ENCODE measurements at places on chromosomes 7 and 10.

GRCh38 chr10:107067843-107068242, 96.7 kb downstream of the SORCS1 start:
- no peak for DNase-seq

DNA sequence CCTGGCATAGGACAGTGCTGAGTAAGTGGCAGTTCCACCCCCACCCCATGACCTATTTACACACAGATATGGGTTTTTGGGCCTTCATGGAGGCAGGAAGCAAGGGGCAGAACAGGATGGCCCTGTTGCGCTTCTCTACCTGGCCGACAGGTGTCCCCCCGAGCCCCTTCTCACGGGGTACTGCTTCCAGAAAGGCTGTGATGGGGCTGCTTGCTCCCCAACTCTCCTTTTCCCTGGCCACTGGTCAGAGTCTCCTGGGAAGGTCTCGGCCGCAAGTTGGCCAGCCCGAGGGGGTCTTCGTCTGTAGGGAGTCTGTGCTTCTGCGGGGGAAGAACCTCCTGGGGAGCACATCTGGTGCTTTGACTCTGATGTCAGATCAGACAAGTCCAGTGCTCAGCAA, 139.8 kb upstream of the TNS3 start:
- no peak for DNase-seq

DNA sequence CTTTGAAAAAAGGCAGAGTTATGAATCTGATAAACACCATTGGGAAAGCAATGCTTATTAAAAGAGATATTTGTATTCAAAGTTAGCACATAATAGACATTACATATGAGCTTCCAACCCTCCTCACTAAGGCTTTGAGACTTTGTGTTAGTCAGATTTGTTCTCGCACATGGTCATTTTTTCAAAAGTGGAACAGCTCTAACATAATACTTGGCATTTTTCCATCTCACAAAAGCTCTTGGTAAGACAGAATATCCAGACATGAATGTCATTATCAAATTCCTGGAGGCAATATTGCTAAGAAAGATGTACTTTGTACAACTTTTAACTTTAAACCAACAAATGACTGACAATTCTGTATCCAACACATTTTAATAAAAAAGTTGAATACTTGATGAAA, 292.4 kb upstream of the SMIM30 start:
- no peak for DNase-seq

GRCh38 chr10:80501381-80501912, 36.3 kb upstream of the SH2D4B start:
- no peak for DNase-seq

- no peak for DNase-seq
Measured at GRCh38 chr7:376306-377079, 86.5 kb downstream of the FOXL3 start.

- DNase-seq: peak; percentile 18
Measured at GRCh38 chr7:70595755-70596597, 536.0 kb upstream of the GALNT17 start.

DNA sequence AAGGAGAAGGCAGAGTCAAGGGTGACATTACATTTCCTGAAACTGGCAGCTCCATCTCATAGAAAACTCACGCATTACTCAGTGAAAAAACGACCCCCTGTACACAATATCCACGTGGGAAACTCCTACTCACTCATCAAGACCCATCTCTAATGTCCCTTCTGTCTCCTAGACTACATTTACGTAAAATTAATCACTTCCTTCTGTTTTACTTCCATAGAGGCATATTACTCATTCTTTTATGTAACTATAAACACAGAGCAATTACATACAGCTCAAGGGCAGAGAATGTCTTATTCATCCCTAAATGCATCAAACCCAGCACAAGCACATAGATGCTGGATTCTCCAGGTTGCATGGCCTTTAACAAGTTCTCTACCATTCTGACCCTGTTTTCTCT, 281.8 kb downstream of the KCNMA1 start:
- no peak for DNase-seq

DNA sequence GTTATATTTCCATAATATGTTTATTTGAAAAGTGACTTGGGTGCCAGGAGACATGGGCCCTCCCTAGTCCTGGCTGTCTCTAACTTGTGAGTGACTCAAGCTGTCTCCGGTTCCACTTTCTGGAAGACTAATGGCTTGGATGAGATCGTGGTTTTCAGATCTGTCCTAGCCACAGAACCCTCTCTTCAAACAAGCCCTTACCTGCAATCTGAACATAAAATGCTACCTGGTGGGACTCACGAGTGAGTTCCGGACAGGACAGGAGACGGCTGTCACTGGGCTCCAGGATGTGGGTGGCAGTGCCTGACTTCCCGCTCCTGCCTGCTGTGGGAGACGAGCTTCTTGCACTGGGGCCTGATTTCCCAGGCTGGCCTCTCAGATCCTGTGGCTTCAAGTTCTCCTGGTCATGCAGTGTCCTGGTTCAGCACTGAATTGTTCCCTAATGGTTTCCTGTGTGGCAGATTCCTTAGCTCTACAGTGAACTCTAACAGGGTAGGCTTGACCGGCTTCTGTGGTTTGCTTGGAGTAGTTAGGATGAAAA, 26.0 kb upstream of the PFKFB3 start:
- DNase-seq: no peak

DNA sequence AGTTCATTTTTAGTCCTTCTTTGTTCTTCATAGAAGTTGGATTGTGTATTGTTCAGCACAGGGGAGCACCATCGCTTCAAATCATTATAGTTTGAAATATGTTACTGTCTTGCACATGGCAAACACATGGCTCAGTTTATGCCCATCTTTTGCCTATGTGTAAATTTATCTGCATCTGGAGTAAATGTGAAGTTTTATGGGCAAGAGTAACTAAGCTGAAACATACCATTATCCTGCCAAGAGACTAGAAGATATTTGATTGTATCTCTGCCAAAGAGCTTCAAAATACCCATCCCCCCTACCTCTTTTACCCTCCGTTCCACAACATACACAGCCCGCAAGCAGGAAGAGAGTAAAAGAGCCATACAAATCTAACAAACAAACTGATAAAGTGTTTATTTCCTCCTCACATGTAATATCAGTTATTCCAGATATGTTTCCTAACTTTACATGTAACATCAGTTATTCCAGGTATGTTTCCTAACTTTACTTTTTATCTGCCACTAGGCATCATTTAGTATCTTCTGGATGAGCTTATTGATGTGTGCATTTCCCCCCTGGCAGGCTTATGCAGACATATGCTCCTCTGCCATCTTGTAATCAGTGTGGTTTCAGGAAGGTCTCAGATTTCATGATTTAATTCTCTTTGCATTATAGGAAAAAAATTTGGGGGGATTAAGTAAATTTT, 127.7 kb downstream of the SRI start:
- DNase-seq: no peak

DNA sequence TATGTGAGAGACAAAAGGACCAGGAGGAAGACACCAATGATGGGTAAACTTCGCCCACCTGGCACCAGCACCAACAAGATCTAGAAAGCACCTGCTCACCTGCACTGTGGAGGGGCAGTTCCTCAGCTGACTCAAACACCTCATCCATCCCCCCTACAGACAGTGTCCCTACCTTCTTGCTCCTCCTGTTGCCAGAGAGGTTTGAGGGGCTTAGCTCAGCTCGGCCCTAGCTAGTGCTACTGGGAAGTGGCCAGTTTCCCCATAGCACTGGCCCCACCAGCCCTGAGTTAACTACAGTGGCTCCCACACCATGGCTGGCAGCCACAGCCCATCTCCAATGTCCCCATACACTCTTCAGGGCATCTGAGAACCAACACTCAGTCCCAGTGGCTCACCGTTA, 70.8 kb downstream of the GRID1 start:
- DNase-seq: no peak

- DNase-seq: no peak
Measured at GRCh38 chr7:27636326-27637006, 26.2 kb downstream of the HIBADH start.

DNA sequence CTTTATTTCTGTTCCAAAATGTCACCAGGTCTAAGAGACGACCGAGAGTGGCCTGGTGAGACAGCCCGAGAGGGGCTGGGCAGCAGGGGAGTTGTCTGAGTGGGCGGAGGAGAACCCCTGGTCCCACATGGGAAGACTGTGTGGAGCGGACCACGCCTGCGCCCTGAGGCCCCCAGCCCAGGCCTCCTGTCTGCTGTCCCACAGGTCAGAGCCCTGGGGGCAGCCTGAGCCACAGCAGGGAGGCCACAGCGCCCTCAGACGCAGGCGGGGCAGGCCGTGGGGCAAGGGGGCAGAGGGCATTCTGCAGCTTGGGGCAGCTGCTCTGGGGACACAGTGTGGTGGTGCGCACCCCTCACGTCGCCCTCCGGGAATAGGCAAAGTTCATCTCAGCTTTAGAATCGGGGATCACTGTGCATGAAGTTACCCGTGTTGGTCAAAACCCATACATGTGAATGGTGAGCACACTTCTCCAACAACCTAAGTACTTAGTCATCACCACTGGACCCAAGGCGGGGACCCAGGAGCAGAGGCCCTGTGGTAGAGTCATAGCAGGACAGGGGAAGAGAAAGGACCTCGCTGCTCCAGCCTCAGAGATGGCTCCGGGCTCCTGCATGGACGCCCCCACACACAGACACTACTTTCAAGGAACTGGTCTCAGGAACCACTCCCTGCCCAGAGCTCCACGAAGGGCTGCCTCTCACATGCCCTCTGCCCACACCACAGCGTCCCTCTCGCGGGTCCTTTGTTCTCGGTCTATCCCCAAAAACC, 214.7 kb downstream of the ELFN1 start:
- no peak for DNase-seq

DNA sequence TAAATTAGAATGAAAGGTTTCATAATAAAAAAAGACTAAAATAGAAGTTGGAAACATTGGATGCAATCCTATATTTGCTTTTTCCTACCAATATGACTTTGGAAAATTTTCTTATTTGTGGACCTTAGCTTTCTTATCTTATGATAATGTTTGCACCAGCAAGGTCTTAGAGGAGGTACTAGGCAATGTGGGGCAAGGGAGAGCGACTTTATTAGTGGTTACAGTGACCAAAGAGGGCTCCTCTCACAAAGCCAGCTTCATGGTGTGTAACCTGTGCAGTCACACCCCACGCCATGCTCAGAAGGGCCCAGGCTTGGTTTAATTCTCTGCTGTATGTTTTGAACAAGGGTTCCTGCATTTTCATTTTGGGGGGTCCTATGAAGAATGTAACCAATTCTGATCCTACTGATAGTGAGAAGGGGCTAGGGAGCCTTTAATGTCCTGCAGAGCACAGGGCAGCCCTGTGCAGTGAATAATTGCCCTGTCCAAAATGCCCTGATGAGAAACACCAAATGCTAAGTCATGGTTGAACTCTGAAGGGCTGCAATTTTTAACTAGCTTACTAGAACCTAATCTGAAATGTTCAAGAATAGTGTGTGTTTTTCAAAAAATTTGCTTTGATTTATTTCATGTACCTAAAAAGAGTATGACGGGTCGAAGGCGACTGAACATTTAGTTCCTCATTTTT, 1047.8 kb downstream of the LRMDA start:
- no peak for DNase-seq

DNA sequence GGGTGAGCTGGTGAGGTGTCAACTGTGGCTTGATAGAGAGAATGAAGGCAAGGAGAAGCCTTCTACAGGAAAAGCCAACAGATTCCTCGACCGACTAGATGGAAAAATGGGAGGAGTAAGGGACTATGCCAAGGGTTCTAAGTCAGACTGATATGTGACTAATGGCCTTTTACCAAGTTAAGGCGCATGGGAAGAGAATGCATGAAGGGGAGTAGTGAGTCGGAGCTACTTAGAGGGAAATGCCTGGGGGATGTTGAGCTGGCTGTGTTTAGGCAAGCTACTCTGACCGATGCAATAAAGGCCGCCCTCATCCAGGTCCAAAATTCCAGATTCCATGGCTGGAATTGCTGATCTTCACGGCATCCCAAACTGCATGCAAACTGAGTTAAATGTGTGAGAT, 48.2 kb downstream of the APBB1IP start:
- no peak for DNase-seq

DNA sequence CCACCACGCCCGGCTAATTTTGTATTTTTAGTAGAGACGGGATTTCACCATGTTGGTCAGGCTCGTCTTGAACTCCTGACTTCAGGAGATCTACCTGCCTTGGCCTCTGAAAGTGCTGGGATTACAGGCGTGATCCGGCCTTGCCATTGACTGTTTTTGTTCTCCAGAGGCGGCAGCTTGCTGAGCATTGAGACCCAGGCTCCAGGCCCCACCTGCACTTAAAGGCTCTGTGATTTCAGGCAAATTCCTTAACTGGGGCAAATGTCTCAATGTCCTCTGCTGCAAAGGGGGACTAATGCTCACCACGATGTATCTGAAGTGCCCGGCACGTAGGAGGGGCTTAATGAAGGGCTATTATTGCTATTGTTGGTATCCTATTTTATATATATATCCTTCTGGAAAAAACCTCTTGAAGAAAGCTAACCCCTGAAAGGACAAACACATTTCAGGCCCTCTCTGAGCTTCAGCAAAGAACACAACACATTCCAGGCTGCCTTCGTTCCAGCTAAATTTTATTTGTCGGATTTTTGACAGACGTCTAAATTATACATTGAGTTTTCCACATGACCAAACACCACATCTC, 29.0 kb downstream of the TRIM8 start:
- no peak for DNase-seq
